NCI-H1694 (cell line): ENCODE measurements at places on chromosomes 16 and 17.

DNA sequence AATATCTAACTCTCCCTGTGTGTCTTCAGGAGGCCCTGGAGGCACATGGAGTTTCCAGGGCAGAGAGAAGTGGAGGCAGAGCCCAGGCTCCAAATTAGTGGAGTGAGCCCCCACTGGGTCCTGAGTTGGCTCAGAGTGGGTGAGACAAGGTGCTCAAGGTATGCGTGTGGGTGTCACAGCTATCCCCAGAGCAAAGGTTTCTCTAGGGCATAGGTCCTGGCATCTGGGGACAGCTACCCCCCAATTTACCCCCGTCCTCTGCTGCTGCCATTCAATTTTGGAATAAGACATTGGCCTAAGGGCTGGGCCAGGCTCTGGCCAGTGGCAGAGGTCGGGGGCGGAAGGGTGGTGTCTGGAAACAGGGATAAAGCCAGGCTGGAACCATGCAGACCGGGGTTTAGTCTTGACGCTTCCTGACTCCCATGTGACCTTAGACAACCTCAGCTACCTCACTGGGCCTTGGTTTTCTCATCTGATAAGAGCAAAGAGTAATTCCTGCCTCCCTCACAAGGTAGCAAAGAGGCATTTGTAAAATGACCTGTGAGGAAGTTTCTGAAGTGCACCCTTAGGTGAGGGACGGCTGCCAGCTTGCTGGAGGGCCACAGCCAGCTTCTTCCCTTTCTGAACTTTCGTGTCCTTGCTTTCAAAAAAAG is 78.2 kb upstream of the TMEM97 start:
- no peak for DNase-seq

- DNase-seq: no peak
Observed at GRCh38 chr16:57970970-57971369, at the start of gene CNGB1. CNGB1 (minus strand) TSS chr16:57971128; CDS start chr16:57967286, 3,842 bp downstream.

DNA sequence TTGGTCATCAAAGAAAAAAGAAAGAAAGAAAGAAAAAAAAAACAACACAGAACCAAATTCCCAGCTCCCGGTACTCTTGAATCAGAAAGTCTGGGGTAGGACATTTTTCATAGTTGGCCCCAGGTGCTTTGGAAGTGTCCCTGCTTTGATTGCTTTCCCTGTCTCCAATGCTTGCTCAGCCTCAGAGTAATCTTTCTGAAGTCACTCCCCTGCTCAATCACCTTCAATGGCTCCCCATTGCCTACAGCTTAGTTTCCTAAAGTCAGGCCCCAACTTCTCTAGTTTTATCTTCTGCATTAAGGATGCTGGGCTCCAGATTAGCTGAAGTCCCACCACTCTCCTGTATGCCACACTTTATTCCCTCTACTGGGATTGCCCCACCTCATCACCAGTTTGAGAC is 17.1 kb downstream of the CNGB1 start:
- no peak for DNase-seq

- no peak for DNase-seq
Observed at GRCh38 chr16:48420437-48420836, 35.2 kb upstream of the SIAH1 start.

DNA sequence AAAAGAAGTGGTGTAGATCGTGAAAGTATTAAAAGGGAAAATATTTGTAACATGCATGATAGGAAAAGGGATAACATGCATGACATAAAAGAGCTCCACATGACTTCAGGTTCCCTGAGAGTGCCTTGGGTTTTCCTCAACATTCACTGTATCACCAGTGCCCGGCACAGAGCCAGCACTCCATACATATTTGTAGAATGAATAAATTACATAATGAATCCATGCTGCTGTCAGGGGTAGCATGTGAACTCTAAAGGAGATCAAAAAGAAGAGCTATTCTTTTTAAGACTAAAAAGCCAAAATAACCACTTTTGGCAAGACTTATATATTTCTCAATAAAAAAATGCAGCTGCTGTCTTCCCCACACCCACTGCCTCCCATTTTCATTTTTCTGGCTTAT is 2.7 kb upstream of the ZNF594 start:
- DNase-seq: no peak

GRCh38 chr17:10614536-10615155 is 42.5 kb downstream of the MYH3 start:
- peak; percentile 50 for DNase-seq

DNA sequence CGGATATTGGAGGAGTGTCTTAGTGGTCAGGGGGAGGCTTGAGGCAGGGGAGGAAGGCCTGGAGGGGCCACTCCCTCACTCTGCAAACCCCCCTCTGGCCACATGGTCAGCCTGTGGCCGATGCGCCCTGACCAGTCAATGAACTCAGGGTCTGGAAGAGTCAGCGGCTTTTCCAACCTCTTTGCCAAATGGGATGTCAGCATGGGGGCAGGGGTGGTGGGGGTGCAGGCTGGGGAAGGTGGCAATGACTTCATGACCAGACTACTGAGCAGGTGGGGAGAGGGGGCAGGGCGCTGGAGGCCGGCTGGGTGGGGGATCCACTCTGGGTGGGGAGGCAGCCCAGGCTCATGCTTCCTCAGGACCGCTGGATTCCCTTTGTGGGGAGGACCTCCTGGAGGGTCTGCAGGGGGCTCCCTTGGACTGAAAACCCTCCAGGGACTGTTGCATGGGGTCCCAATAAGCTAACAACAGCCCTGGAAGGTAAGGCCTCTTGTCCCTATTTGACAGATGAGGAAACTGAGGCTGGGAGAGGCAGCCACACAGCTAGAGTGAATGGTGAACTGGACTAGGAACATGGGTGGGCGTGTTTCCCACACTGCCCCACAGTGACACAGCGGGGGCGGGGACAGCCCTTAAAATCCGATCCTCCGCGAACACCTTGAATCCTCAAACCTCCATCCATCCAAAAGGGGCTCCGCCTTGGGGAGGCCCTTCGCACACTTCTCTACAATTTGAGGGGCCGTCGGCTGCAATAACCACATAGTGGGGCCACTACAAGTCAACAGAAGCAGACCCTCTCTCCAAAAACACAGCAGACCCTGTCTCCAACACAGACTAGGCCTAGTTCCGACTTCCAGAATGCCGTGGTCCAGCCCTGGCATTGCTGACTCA is 81.0 kb upstream of the TOB1 start:
- DNase-seq: no peak

DNA sequence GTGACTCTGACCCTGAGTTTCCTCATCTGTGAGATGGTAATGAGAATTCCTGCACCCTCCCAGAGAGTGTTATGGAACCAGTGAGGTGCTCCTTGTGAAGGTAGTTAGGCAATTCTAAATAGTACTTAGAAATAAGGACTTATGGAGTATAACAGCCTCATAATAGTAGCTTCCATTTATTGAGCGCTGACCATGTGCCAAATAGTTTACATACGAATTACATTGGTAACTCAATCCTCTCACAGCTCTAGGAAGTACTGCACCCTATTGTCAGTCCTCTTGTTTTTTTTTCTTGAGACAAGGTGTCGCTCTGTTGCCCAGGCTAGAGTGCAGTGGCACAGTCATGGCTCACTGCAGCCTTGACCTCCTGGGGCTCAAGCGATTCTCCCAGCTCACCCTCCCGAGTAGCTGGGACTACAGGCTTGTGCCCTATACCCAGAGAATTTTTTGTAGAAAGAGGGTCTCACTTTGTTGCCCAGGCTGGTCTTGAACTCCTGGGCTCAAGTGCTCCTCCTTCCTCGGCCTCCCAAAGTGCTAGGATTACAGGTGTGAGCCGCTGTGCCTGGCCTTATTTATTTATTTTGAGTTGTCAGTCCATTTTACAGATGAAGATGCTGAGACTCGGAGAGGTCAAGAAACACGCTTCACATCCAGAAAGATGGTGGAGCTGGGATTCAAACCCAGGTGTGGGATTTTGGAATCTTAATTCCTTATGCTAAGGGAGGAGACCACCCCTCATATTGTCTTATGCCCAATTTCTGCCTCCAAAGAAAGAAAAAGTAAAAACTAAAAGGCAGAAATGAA is 2.9 kb downstream of the TNS4 start:
- no peak for DNase-seq

GRCh38 chr17:49694847-49695697 is 12.7 kb downstream of the SLC35B1 start:
- peak; percentile 67 for DNase-seq

GRCh38 chr17:4142107-4142900 is 526 bp downstream of the ZZEF1 start:
- no peak for DNase-seq

DNA sequence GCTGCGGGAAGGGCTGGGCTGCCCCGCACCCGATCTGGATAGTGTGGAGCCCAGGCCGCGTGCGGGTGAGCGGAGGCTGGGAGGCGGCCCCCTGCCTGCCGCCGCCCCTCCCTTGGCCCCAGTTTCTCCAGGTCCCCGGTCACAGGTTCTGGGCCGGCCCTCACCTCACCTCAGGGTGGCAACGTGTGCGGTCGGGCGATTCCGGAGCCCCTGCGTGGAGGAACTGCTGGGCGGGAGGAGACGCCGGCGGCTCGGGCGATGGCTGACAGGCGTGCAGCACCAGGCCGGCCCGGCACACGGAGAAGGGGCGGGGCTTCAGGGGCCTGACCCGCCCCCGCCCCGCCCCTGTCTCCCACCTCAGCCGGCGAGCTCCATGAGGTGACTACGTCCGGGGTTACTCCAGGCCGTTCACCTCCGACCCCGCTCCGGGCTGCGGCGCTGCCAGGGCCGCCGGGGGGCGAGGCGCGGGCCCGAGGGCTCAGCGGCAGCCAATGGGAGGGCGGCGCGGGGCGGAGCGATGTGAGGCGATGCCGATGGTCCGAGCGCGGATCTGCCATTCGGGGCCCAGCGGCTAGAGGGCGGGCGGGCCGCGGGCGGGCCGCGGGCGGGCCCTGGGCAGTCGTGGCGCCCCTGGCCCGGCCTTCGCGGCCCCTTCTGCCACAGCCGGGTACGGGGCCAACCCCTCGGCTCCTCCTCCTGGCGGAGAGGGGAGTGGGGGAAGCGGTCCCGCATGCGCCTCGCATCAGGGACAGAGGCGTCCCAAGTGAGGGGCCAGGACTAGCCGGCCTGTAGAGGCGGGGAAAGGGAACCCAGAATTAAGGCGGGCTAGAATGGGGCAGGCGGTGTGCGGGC is 16.7 kb upstream of the C17orf78 start:
- peak; percentile 70 for DNase-seq
